ENCODE measurements at places on chromosomes 1 and 21.

GRCh38 chr1:178643349-178643748 lies 81.7 kb upstream of the RALGPS2 start:
- DNase-seq: no peak

- DNase-seq: no peak
Measured at GRCh38 chr1:26785611-26786436, 1.9 kb upstream of the PIGV start.

GRCh38 chr1:201354901-201355295 lies 22.6 kb downstream of the TNNT2 start:
- DNase-seq: no peak

DNA sequence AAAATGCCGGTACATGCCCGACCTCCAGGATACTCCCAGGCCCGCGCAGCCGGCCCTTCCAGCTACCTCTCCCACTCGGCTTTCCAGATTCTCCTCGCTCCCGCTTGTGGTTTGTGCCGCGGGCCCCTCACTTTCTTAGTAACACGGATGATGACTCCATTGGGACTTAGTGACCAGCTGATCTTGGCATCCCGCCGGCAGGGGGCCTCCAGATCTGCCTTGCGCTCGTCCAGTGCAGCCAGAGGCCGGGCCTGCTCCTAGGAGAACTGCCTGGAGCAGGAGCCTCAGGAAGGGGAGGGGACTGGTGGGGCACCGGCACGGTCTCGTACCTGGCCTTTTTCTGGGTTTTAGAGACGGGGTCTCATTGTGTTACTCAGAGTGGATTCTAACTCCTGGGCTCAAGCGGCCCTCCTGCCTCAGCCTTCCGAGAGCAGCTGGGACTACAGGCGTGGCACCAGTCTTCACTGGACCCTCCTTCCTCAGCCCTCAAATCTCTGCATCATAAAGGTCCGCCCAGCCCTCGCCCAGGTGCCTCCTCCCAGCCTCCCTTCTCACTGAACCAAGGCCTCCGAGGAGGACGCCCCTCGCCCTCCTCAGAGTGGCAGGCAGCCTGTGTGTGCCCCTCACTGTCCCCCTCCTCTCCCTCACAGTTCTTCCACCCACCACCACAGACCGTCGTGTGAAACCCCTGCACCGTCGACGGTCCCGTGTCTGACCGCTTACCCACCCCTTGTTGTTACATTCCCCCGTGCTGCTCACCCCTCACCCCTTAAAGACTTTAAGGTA lies 78.6 kb downstream of the SLC25A24 start:
- no peak for DNase-seq

DNA sequence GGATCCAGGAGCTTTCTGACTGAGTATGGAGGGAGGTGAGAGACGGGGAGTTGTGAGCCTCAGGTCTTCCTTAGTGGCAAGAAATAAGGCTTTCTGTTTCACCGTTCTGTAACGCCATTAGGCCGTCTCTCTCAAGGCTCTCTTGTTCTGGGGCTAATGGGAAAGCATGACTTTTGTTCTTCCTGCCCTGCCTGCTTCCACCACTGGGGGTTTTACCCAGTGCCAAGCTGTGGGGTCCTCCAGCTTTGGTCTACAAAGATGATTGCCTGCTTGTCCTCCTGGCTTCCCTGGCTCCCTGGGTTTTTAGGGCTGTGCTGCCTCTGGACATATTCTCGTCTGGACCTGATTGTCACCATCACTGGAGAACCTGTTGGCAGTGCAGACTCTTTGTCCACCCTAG lies 74.8 kb upstream of the TINAGL1 start:
- no peak for DNase-seq

DNA sequence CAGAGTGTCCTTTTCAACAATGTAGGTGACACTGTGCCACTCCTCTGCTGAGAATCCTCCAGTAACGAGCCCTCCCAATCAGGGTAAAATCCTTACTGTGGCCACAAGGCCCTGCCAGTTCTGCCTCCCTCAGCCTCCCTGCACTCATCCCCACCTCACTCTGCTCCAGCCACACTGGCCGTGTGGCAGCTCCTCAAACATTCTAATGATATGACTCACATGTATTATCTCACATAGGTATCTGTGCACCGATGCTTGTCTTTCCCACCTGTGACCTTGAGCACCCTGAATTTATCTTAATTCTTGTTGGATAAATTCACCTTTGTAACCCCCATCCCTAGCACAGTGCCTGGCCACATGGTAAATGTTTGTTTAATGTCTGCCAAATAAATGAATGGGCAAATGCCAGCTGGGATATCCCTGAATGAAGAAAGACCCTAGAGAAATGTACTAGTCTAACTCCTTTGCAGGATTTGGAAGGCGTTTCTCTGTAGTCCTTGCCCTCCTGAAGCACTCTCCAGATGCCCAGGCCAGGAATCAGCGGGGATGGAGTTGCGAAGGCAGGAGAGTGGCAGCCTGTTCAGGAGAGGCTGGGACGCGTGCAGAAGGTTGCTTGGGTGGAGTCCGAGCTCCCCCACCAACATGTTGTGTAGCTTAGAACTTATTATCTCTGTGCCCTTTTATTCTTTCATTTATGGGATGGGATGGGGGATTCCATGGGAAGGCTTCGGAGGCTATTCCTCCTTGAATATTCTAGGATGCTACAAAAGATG lies 106.0 kb downstream of the TMEM53 start:
- no peak for DNase-seq

- DNase-seq: no peak
Measured at GRCh38 chr1:160862203-160863060, at the start of gene CD244. Gene CD244 (minus strand): TSS chr1:160862887. CDS start chr1:160862677, 210 bp downstream.

- no peak for DNase-seq
Measured at GRCh38 chr1:115210302-115210711, 121.0 kb upstream of the TSPAN2 start.
